Heart left ventricle (tissue), 16 donors: ENCODE measurements at places on chromosomes 6 and 20. TPM values are rescaled to one million over a fixed set of nuclear protein-coding genes. Genes with fewer than 3 reads are reported as not detected.

The BTN1A1 gene
- polyA plus RNA-seq = not detected

The SLPI gene
- polyA plus RNA-seq = 1.1 TPM

The KCNQ2 gene
- not detected for polyA plus RNA-seq

The THBD gene
- polyA plus RNA-seq = 8.2 TPM

The SOX18 gene
- 23.5 TPM for polyA plus RNA-seq

The TSPYL4 gene
- polyA plus RNA-seq = 52.8 TPM

The HLA-DRB5 gene
- polyA plus RNA-seq = 2.7 TPM

The PAK1IP1 gene
- polyA plus RNA-seq = 21.0 TPM

The PROKR2 gene
- not detected for polyA plus RNA-seq

The RSPH4A gene
- polyA plus RNA-seq = 0.12 TPM

The PMEPA1 gene
- 115 TPM for polyA plus RNA-seq

The CALHM6 gene
- polyA plus RNA-seq = 1.8 TPM

The MCCD1 gene
- not detected for polyA plus RNA-seq

The MBOAT1 gene
- 2.5 TPM for polyA plus RNA-seq

The NFKBIL1 gene
- 22.9 TPM for polyA plus RNA-seq

The MKKS gene
- polyA plus RNA-seq = 30.1 TPM

The TPD52L2 gene
- polyA plus RNA-seq = 44.4 TPM

The FAM162B gene
- 4.5 TPM for polyA plus RNA-seq

The DUSP15 gene
- 0.68 TPM for polyA plus RNA-seq

The TEAD3 gene
- polyA plus RNA-seq = 34.1 TPM

The TTLL9 gene
- polyA plus RNA-seq = not detected

The ZSCAN12 gene
- polyA plus RNA-seq = 0.99 TPM

The APOBEC2 gene
- 237 TPM for polyA plus RNA-seq

The RIPOR3 gene
- polyA plus RNA-seq = 20.7 TPM

The ZFP64 gene
- polyA plus RNA-seq = 2.0 TPM

The NDRG3 gene
- 22.2 TPM for polyA plus RNA-seq

The MYH7B gene
- polyA plus RNA-seq = 12.8 TPM

The CDH4 gene
- 0.04 TPM for polyA plus RNA-seq

The PPDPF gene
- polyA plus RNA-seq = 442 TPM

The TMEM244 gene
- polyA plus RNA-seq = not detected

The PRELID3B gene
- 39.6 TPM for polyA plus RNA-seq

The AVP gene
- not detected for polyA plus RNA-seq

The PAX1 gene
- polyA plus RNA-seq = not detected

The RNF217 gene
- 2.2 TPM for polyA plus RNA-seq

The CHMP4B gene
- 233 TPM for polyA plus RNA-seq

The LY6G6C gene
- not detected for polyA plus RNA-seq

The ME1 gene
- polyA plus RNA-seq = 8.8 TPM

The CRISP3 gene
- 0.04 TPM for polyA plus RNA-seq
